ENCODE measurements at places on chromosomes 4 and X.

DNA sequence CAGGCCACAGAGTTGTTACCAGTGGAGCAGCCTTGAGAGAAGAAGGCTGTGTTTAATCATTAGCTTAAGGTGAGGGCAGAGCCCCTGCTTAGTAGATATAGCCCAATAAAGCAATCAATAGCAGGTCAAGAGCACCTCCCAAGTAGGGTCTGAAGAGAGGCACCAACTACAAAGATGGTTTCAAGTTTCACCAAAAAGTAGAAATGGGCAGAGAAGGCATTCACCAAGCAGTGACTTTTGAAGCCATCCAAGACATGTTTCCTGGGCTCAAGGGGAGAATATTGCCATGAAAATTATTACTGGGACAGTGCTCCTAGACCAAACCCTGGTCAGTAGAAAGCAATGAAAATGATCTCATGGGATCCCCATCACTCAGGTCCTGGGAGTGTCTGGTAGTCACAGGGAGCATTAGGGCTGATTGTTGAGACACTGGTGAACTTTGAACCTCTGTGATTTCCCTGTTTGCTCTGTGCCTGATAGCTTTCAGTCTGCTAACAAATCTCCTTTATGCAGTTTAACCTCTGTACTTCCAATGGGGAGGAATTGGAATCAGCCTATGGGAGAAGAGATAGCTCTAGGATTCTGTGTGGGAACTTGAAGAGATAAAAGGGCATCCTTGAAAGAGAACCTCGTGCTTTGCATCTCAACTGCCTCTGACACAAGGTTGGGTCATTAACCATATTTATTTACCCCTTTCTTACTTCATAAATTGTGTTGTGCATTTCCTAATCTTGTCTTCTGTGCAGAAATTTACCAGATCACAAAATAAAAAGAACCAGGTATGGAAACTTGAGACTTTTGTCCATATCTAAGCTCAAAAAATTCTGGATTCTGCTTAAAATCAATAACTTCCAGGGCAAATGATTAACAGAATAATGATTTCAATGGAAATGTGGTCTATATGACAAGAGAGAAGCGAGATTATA, 9.3 kb upstream of the OTC start:
- DNase-seq: no peak

GRCh38 chr4:122775987-122776836, 43.7 kb downstream of the BBS12 start:
- no peak for DNase-seq

- peak; percentile 65 for DNase-seq
Observed at GRCh38 chr4:118981839-118982381, 93.3 kb downstream of the SYNPO2 start.

GRCh38 chr4:96670381-96670780, 830.5 kb downstream of the PDHA2 start:
- no peak for DNase-seq

- DNase-seq: no peak
Observed at GRCh38 chrX:146887020-146887419, 72.5 kb upstream of the CXorf51A start.

DNA sequence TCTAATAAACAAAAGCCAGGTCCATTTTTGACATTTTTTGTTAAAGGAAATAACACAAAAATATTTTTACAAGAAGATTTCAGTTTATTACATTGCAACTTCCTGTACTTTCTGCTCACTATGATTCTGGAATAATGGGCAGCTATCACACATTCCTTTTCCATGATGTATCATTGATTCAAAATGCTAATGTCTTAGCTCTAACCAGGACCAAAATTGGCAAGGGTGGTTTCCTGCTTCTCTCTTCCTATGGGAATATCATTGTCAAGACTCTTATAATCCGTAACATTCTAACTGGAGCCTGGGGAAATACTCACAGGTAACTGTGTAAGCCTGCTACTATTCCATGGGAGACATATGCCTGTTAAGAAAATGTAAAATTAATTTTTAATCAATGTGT, 218.6 kb downstream of the DCAF12L2 start:
- no peak for DNase-seq

DNA sequence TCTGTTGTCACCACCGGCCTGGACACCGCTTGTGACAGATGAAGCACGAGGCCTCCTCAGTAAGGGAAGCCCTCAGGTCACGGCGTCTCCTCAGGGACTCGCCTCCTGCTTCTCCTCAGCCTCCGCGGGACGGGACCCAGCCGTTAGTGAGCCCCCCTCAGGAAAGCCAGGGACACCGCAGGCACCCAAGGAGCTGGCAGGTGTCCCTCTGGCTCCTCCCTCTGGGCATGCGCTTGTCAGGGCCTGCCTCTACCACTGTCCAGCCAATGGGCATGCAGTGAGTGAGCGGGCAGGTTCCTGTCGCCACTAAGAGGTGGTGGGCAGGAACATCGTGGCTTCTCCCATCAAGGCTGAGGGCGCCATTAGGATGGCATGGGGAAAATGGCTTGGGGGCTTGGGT, 23.5 kb upstream of the CT55 start:
- no peak for DNase-seq

- no peak for DNase-seq
Observed at GRCh38 chrX:49129427-49129826, 5.9 kb upstream of the GPKOW start.

DNA sequence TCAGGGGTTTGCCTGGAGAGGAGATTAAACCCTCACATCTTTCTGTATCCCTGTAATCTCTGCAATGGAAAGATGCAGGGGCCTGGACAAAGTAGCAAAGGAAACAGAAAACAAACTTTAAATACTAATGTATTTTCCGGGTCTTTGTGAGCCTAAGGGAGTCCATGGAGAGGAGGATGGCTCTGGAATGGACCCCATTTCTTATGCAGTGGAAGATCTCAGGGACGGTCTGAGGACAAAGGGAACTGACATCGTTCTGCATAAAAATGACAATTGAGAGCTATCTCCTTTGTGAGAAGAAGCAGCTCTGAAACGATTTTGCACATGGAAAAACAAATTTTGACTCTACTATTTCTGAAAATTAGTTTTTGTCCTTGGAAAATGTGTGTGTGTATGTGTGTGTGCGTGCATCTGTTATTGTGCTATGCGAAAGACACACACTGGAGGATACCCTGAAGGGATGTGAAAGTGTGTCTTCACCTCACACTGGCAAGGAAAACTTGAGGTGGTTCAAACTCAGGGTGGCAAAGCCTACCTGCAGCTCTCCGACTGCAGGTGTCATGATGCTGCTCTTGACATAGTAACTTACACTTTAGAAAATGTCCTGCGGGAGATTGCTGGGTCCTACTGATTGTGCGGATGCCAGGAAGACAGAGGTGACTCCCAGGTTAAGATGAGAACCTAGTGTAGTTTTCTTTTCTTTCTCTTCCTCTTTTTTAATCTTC, 126.4 kb upstream of the JADE1 start:
- no peak for DNase-seq

DNA sequence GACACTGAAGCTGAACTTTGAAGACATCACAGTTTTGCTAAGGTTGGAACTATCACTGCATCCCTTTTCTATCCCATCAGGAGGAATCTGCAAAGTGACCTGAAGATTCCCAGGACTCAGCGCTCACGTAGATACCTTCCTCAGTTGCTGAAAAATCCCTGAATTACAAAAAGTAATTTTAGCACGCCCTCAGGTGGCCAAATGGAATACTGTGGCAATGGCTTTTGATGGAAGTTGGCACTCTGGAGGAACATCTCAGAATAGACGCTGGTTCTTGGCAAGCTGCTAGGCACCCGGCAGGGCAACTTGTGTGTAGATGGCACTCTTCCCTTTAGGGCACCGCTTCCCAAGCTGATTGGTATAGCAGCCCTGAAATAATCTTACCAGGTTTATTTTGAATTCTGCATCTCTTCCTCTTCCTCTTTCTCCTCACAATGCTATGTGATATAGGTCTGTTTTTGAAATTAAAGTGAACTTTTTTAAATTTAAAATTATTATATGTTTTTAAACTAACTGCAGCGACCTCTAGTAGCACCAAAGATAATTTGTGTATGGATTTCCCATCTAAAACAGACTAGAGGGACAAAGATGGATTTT, 16.3 kb upstream of the ESX1 start:
- DNase-seq: peak; percentile 33

- DNase-seq: no peak
Observed at GRCh38 chr4:52421811-52422213, 237.3 kb downstream of the USP46 start.

DNA sequence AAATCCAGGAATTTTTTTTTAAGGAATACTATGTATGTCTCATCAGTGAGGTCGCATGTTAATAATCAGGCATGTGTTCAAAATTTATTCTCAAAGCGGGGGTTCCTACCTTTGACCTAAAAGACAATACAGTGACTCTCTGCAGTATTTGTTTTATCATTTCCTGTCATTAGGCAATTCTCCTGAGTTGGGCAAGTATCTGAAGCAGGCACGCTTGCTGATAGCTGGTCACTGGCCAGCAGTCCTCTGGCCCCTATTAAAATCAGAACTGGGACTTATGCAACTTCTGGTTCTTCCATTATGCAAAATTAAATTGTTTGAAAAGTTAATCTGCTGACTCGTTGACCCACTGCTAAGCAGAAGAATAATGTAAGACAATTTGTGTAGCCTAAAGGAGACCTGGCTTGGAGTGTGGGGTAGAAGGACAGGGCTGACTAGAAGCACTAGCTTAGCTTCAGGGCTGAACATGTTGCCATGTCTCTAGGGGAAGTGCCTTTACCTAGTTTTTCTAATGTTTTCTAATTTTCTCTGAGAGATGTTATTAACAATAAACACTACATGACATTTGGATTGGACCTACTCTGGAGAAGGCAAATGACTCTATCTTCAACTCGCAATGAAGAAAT, 36.0 kb upstream of the GABRA2 start:
- DNase-seq: no peak

- DNase-seq: no peak
Observed at GRCh38 chr4:173211222-173211621, 42.6 kb downstream of the GALNT7 start.

Measured in prostate gland (tissue), 2 donors.